ENCODE measurements at places on chromosomes 7 and 10.

GRCh38 chr7:47104206-47104549 is 477.7 kb downstream of the TNS3 start:
- no peak for DNase-seq

DNA sequence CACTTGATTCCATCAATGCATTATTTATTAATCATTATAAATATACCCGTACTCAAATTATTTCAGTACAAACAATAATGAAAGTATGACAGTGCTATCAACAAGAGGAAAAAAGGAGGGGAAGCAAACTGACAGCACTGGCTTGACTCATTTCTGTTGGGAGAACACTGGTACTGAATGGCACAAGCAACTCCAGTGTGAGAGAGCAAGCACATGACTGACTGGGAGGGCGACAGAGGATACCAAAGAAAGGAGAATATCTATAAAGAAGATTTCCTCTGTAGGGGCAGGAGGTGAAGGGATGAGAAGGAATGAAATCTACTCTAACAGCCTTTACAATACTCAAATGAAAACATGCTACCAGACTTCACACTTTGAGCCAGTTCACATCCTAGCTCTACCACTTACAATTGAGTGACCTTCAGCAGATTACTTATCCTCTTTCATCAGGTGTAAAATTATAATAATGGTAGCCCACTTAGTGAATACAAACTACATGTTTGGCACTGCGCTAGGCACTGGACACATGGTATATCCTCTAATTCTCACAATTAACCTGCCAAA is 1.5 kb downstream of the USP54 start:
- peak; percentile 59 for DNase-seq

DNA sequence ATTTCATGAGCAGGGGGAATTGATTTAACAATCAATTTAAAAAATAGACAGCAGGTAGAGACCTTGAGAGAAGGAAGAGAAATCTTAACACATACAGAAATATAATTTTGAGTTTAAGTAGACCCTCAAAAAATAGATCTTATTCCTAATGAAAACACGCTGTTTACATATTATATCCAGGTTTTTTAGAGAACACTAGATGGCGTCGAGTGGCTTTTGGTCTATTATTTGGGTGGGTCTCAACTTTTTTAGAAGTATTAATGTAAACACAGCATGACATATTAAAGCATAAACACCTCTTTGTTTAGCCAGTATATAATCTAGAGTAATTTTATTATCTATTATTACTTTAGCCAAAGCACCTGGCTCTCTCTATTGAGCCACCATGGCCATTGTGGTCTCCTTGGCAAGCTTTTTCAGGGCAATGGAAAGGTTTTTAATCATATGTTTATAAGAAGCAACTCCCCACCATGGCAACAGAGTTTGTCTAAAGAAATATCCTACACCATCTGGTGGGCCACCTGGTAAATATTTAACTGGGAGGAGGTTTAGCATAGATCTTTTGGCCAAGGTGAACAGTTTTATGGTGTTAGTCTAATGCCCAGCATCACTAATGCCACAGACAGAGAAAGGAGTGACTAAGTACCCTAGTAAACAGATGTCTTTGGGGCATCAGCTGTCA is 59.7 kb upstream of the PRSS1 start:
- DNase-seq, result no peak

- DNase-seq, result peak; percentile 54
Observed at GRCh38 chr7:130982160-130982638, 248.2 kb upstream of the KLF14 start.

DNA sequence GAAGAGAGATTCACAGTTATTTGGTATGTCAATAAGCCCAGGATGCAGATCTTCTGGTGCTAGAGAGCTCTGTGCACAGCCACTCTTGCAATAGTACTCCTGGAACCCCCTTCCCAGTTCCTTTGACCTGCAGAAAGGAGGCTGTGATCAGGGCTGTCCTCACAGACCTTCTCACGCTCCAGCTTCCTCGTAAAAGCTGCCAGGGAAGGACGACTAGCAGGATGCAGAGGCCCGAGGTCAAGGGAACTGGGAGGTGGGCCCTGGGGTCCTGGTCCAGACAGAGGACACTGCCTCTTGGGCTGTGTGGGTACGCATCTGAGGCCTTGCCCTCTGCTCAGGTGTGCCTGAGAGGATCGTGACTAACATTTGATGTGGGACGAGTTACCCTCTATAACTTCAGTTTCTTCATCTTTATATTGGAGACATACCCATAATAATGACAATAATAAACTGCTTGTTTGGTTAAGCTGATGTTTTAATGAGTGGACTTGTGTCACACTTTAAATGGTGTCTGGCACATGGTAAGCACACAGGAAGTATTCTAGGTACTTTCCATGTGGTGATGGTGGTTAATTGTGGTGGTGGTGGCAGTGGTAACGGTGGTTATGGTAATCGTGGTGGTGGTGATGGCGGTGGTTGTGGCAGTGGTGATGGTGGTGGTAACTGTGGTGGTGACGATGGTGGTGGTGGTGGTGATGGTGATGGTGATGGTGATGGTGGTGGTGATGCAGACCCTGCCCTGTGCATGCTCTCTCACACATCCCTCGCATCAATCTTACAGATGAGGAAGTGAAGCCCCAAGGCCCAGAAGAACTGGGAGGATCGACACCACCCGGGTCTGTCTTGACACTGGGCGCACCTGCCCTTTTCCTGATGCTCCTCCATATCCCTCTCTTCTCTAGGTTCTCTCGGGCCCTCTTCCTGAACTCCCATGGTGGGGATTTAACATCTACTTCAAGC is 235.2 kb upstream of the GRB10 start:
- no peak for DNase-seq

DNA sequence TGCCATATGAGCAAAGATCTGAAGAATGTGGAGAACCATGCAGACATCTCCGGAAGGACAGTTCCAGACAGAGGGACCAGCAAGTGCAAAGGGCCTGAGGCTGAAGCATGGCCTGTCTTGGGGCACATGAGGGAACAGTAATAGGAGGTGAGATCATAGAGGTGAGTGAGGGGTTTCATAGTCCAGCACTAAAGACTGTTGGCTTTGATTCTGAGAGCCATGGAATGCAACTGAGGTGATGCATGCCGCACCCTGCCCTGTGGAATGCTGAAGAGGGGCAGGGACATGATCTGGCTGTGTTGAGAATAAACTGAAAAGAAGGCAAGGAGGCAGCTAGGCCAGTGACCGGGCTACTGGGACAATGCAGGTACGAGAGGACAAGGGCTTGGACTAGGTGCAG is 253.1 kb upstream of the KLF14 start:
- DNase-seq, result no peak
